LHCN-M2 (cell line): ENCODE measurements at places on chromosomes 1 and 21. TPM values are rescaled to one million over a fixed set of nuclear protein-coding genes. Genes with fewer than 3 reads are reported as not detected.

The BRDT gene
- not detected in 2 replicates for total RNA-seq

The SAMSN1 gene
- total RNA-seq: not detected in 2 replicates

The RGS16 gene
- 0.06 TPM in 1 of 2 replicates, not detected in the other for total RNA-seq

The SYT11 gene
- 14.5 and 17.4 TPM in 2 replicates for total RNA-seq

The PSMD4 gene
- total RNA-seq: 145 and 175 TPM in 2 replicates

The KDM1A gene
- 94.3 and 105 TPM in 2 replicates for total RNA-seq

The ZNF697 gene
- 2.2 and 2.3 TPM in 2 replicates for total RNA-seq

The FCRLA gene
- 0.51 TPM in 1 of 2 replicates, not detected in the other for total RNA-seq

The SELP gene
- not detected in 2 replicates for total RNA-seq

The PALMD gene
- 56.5 and 75.1 TPM in 2 replicates for total RNA-seq

The C1QTNF12 gene
- total RNA-seq: 0.57 TPM in 1 of 2 replicates, not detected in the other

The KDF1 gene
- total RNA-seq: not detected in 2 replicates

The NAXE gene
- total RNA-seq: 74.9 and 101 TPM in 2 replicates

The GIPC2 gene
- 1.5 and 1.7 TPM in 2 replicates for total RNA-seq

DNA sequence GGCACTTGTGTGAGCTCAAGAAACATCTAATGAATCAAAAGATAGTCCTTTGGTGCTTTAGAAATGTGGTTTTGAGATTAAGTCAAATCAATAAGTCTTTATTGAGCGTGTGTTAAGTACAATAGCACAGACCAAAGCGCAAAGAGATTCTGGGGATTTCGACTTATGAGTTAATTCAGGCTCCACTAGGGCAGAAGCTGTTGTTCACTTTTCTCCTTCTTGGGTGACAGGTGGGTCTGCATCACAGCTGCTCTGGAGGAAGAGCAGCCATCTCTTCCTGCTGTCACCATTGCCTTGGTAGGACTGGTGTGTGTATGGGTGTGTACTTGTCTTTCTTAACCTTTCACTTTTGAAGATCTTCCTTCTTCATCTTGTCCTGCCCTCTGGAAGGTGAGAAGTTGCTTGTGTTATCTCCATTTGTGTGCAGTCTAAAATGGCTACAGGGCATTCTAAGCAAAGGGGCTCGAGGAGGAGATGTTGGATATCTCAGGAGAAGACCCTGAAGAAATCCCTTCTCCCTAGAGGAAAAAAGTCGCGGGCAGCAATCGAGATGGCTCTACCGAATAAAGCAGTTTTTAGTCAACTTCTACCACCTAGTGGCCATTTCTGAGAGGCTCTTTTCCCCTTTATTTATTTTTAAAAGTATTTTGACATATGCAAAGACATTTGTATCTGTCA is 22.9 kb upstream of the DISC1 start:
- peak; percentile 57 for DNase-seq

- no peak for DNase-seq
Observed at GRCh38 chr1:116907351-116907750, 2.4 kb upstream of the PTGFRN start.

DNA sequence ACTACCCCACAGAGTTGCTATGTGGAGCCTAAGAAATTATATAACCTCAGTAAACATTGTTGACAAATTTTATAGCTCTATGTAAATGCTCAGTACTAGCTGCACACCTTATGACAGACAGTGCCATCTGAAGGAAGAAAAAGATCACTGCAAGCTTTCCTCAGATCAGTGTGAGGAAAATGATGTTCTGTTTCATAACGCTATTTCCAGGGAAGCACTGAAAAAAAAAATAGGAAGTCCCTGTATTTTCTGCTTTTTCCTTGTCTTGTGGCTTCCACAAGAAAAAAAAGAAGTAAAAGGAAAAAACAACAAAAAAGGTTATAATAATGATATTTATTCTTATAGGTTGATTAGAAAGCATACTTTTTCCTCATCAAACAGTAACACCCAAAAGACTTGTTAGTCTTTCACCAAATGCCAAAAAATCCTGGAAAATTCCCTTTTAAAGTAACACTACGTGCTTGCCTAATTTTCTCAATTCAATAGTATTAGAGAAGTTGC is 23.2 kb downstream of the LYST start:
- peak; percentile 56 for DNase-seq

DNA sequence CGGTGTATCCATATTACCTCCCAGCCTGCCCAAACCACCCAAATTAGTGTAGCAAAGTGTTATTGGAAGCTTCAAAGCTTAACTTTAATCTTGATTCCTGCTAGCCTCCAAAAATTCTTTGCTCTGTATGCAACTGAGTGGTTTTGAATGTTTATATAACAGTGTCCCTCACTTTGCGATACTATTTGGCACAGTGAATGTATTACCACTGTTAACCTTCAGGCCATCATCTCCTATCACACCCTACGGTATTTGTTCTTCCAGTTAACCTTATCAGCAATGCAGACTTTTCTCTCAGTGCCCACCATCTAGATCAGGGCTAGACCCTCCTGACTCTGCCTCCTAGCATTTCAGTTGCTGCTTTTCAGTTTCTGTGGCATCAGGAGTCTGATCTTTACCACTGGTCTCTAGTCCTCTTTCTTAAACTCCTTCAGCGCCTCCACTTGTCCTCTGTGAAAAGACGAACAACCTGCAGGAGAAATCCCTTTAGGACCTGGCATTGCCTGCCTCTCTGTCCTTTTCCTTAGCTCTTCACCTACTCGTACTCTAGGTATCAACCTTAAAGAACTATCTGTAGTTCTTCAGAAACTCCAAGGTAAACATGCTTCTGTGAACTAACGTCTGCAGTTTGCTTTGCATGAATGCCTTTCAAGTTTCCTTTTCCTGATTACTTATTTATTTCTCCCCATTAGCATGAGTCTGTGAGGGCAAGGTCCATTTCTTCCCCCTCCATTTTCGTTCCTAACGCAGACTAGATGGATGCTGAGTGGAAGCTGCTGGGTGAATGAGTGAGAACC is 71.7 kb downstream of the SNX7 start:
- no peak for DNase-seq

GRCh38 chr1:41455479-41456332 is 28.8 kb downstream of the EDN2 start:
- peak; percentile 35 for DNase-seq

DNA sequence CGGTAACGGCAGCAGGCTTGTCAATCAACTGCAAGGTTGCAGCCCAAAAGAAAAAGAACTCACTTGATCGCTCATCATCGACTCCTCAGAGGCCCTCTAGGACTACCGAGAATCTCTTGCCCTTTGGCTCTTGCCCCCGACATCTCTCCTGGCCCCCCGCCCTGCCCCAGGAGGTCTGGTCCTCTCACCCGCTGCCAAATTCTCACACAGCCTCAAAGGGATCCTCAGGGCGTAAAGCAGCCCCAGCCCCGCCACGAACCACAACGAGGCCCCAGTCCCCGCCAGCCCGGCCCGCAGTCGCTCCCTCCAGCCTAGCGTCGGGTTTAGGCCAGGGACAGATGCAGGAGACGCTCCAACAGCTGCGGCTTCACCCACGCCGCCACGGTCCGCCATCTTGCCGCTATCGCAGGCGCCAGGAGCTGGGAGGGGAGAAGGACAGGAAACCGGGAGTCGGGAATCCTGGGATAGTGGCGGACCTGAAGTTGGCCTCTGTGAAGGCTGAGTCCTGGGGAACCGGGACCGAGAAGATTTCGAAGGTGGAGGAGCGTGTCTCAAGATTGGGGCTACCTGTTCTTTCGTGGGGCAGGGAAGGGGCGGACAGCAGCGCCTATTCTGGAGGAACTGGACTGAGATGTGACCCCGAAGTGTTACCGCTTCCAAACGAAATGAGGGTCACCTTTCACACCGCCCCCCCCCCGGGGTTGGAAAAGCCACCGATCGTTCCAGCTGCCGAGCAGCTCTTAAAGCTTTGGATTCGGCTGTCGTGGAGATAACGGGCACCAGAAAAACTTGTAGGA is at the start of gene ST7L:
Gene ST7L (minus strand): TSS at position 421 of the 797 bp plus-strand sequence. CDS start 28 bp downstream, at position 393.
- peak; percentile 72 for DNase-seq

DNA sequence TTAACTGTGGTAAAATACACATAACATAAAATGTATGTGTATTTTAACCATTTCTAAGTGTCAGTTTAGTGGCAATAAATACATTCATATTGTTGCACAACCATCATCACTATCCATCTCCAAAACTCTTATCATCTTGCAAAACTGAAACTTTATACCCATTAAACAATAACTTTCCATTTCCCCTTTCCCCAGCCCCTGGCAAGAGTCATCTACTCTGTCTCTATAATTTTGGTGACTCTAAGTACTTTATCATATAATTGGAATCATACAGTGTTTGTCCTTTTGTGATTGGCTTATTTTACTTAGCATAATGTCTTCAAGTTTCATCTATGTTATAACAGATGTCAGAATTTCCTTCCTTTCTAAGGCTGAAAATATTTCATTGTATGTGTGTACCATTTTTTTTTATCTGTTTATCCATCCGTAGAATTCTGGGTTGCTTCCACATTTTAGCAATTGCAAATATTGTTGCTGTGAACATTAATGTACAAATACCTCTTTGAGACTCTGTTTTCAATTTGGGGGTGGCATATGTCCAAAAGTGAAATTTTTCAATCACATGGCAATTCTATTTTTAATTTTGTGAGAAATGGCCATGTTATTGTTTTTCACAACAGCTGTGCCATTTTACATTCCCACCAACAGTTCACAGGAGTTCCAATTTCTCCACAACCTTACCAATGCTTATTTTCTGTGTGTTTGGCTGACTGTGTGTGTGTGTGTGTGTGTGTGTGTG is 153.9 kb upstream of the GORAB start:
- peak; percentile 19 for DNase-seq

GRCh38 chr1:245317217-245317616 is 162.4 kb downstream of the KIF26B start:
- no peak for DNase-seq

DNA sequence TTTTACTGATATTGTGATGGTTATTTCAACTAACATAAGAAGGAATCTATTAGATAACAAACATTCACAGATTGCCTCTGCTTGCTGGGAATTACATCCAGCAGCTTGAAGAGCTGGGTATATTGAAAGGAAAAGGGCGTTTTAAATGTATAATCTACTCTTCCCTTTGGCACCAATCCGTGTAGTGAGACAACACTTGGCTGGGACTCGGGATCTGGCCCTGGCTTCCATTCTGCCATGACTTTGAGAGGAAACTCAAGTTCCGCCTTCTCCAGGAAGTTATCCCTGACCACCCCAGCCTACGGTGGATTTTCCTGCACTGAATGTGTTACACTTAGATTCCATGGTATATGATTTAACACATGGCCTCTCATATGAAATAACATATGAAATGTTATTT is 86.9 kb upstream of the UBE2U start:
- no peak for DNase-seq

DNA sequence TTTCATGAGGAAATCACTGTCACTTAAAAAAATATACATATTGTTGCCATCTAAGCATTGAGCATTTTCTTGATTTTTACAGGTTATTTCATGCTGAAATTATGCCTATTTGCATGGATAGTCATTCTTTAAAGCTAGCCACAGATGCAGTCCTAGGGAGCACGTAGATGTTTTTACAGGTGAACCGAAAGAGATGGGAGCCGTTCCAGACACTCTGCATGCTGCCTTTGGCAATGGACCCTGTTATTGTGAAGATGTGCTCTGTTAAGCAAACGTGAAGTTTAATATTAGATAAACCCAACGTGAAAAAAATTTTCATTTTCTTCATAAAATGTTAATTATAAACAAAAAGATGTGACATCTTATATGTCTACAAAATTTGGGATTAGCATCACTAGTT is 7.1 kb downstream of the PROX1 start:
- DNase-seq: no peak

DNA sequence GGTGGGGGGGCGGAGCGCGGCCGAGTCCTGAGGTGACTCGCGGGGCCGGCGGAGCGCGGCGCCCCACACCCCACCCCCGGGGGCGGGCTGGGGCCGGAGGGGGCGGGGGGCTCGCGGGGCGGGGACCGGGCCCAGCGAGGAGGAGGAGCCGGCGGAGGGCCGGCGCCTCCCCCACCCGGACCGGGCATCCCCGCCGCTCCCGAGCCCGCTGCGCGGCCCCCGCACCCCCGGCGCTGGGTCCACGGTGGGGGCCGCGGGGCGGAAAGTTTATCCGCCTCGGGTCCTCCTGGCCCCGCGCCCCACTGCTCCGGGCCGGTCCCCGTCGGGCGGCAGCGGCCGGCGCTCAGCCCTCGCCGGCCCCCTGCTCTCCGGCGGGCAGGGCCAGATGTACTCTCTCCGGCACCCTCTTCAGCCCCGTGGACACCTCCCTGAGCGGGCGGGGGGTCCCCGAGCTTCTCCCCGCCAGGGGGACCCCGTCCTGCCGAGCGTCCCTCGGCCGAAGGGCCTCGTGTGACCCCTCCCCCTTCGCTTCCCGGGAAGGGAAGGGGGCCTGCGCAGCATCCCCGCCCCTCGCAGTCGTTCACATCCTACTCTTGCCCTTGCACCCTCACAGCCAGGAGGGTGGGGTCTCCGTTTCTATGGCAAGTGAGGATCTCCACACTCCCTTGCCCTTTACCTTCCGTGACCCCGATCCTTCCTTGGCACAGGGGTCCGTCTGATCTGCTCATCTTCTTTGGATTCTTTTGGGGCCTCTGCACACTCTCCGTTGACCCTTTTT is 663 bp downstream of the CAMTA1 start:
- peak; percentile 15 for DNase-seq

GRCh38 chr1:192587386-192588266 is 12.1 kb downstream of the RGS1 start:
- DNase-seq: no peak

GRCh38 chr1:114090738-114091505 is 62.7 kb downstream of the SYT6 start:
- DNase-seq: no peak

- no peak for DNase-seq
Observed at GRCh38 chr1:202036595-202037387, 26.4 kb downstream of the ELF3 start.

DNA sequence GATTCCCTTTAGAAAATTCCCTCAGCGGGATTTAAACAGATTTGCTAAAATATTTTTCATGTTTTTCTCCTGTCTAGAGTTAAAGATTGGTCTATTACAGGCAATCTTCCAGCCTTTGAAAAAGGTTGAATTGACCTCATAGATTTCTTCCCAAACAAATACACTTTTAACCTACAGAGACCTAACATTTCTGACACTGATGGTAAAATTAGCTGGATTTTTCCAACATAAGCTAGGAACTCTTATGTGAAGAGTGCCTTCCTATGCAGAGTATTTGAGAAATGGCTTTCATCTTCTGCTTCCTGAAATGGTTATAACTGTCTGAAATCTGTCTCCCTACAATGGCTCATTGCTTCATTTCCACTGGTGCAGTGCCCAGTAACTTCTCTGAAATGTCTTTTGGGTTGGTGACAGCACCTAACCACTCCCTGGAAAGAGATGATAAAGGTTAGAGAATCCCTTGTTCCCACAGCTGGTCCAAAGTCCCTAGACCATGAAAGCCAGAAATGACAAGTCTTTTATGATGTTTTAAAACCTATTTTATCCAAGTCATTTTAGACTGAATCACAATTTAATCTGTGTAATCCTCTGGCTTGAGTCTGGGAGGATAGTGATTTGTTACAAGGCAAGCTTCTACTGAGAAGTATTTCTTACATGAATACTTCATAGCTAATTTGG is 269.4 kb downstream of the BACH1 start:
- no peak for DNase-seq

- no peak for DNase-seq
Observed at GRCh38 chr1:89191314-89191713, 7.4 kb downstream of the GBP4 start.

DNA sequence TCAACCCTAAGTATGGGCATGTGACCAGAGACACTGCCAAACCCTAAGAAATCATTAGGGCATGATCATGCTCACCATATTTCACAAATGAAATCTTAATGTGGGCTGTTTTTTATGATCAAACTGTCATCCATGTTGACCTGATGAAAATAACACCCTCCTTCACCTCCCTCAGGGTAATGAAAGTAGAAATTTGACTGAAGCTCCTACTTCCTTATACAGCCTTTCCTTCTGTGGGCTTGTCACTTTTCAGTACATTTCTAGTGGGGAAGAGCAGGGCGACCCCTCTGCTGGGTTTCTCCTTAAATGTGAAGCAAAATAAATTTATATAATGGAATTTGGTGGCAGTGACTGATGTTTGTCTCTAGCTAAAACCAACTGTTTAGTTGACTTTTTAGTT is 25.9 kb downstream of the IVNS1ABP start:
- DNase-seq: no peak
